ENCODE measurements at places on chromosomes 6 and 20.
A peak's percentile ranks its signal among the peaks of the same experiment; 100 is the strongest.

- DNase-seq, result no peak
Measured at GRCh38 chr6:138250053-138250452, 31.8 kb upstream of the PBOV1 start.

- DNase-seq, result no peak
Measured at GRCh38 chr6:11203306-11204004, 29.0 kb downstream of the NEDD9 start.

DNA sequence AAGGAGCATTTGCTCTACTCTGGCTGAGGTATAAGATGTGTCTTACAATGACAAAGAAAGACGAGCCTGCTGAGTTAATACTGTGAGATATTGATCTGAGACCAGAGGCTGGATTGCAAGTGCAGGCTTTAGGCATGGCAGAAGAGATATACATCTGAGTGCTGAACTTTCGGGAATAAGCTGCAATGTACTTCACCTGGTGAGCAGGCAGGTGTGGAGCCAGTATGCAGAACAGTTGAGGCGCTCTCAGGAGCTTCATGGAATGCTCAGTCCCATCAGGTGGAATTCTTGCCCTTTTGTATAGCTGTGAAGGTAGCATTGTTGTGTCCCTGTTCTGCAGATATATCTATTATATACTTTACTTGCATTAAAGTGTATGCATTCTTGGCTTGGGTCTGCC, 179.3 kb upstream of the RIMS1 start:
- no peak for DNase-seq

DNA sequence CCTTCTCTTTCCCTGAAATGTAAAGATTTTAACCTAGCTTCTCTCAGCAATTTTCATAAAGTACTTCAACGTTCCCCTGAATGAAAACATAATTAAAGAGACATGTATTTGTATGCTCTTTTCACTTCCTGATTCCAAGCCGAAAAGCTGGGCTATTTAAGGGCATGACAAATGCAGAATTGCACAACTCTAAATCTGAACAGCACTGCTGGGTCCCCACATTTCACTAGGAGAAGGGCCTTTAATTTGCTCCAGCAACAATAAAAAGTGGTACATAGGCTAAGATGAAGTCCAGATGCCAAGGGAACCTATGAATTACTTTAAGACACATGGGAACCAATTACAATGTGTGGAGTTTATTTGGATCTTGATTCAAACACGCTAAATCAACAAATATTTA, 42.0 kb downstream of the IRAK1BP1 start:
- no peak for DNase-seq

DNA sequence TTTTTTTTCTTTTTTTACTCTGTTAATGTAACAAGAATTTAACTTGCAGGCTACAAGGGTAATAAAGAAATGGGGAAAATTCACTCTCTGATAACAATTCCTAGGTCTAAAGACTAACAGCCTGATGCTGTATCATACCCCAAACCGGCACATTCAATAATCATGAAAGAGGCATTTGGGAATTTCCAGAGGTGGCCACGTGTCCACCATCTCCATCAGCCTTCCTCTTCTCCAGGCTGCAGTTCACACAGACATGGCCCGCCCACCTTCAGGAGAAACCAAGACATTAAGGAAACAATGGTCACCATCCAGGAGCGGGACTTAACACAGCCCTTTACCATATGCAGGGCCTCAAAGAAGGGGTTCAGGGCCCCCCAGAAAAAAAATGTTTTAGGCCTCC, 44.8 kb downstream of the PDE10A start:
- DNase-seq, result no peak

- DNase-seq, result peak; percentile 48
Measured at GRCh38 chr6:39361657-39362486, 39.4 kb upstream of the KCNK16 start.

- DNase-seq, result no peak
Measured at GRCh38 chr6:81761197-81761596, 8.7 kb upstream of the TENT5A start.

- DNase-seq, result no peak
Measured at GRCh38 chr6:65979120-65979519, 272.1 kb upstream of the EYS start.

DNA sequence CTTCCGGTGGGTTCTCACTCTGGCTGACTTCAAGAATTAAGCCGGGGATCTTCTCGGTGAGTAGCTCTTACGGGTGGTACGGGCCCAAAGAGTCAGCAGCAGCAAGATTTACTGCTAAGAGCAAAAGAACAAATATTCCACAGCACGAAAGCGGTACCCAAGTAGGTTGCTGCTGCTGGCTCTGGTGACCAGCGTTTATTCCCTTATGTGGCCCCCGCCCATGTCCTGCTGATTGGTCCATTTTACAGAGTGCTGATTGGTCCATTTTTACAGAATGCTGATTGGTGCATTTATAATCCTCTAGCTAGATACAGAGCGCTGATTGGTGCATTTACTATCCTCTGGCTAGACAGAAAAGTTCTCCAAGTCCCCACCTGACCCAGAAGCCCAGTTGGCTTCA, 44.3 kb downstream of the FAM50B start:
- no peak for DNase-seq

GRCh38 chr20:51978070-51978501, 175.8 kb upstream of the SALL4 start:
- DNase-seq, result no peak

- no peak for DNase-seq
Measured at GRCh38 chr20:63572788-63573646, 1.0 kb downstream of the HELZ2 start.

DNA sequence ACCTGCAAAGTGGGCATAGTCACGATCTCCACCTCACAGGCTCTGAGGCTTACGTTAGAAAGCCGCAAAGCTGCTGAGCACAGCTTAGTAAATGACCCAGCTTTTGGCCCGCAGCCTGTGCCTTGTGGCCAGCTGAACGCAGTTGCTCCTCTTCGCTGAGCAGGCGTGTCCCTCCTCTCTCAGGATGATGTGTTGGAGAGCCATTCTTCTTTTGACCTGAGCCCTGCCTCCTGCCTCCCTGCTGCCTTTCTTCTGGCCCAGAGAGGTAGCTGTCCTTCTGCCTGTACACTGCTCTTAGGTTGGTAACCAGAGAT, 47.6 kb upstream of the MYL9 start:
- no peak for DNase-seq

GRCh38 chr20:47293631-47294030, 62.9 kb downstream of the ZMYND8 start:
- no peak for DNase-seq

DNA sequence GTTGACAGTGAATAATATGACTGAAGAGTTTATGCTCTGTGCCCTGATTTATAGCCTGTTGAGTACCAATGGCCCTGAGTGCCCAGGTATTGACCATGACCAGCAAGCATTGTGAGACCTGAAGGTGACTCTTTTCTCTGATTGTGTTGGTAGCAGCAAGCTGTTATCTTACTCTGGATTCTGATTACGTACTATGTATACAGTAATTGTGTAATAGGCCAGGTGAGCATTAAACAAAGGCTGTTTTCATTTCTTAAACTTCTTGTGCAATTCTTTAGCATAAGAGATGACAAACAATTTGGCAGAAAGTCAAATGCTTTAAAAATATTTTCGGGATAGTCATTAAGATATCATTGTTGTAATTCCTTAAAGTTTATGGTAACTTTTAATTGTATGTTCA, 111.7 kb upstream of the PTPRK start:
- no peak for DNase-seq

- no peak for DNase-seq
Measured at GRCh38 chr6:85670573-85670972, 27.9 kb upstream of the SYNCRIP start.

GRCh38 chr20:2329286-2329685, 33.5 kb downstream of the TGM3 start:
- no peak for DNase-seq

DNA sequence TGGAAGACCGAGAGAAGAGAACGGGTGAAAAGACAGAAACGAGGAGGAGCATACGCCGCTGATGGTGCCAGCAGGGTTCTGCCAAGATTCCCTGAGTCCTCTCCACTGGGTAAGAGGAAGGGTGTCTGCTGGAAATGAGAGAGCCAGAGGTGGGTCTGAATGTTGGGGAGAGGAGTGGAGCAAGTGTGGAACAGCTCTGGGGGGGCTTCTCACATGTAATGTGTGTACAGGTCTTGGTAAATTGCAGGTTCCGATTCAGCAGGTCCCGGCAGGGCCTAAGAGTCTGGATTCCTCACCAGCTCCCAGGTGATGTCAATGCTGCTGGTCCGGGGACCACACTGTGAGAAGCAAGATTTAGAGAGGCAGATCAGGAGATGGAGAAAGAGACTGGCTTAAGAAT, 1.5 kb upstream of the EBF4 start:
- no peak for DNase-seq

GRCh38 chr6:20092071-20092566, 120.2 kb downstream of the MBOAT1 start:
- peak; percentile 2 for DNase-seq

DNA sequence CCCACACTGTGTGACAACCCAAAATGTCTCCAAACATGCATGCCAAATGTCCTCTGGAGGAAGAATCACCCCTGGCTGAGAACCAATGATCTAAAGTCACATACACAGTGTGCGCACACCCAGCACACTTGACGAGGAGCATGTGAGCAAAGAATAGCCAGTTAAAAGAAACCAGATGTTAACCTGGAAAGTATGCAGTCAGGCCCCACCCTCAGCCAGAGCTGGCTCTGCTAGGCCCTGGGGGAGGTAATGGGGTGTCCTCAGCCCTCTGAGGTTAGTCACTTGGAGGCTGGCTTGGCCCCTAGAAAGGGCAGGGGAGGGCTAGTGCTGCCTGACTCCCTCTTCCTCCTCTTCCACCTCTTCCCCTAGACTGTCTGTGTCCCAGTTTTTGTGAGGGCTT, 15.2 kb upstream of the GUCA1A start:
- no peak for DNase-seq

GRCh38 chr6:54291146-54291545, 17.1 kb upstream of the TINAG start:
- DNase-seq, result no peak

DNA sequence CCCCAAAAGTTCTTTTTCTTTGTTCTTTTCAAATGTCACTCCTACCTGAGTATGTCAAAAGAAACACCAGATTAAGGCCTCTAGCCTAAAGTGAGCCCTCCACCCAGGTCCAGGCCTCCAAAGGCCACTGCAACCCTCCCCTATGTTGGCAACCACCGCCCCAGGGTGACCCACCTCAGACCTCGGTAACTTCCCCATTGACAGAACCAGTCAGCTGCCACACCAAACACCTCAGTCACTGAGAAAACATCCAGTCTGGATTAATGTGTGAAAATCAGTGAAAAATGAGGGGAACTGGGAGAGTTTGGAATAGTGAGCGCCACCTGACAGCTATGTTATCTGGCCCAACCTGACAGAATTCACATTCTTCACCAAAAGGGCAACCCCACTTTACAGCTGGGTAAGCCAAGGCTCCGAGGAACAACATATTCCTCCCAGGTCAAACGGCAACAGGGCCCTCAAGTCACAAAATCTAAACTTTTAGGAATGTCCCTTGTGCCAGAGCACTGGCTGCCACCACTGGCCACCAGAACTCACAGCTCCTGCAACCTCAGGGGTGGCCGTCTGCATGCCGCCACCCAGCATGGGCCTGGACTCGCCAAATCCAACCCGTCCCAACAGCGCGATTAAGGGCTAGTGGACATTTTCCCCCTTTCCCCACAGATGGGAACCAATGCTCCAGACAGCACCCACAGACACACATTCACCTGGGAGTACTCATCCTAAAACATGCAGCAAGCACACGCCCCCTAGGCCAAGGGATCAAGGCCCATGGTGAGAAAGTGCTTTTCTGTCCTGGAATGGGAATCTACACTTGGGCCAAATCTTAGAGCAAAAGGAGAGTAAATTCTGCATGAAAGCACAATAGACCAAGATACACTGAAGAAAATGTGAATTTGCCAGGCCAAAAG, 4.8 kb downstream of the TAF4 start:
- DNase-seq, result no peak

- DNase-seq, result no peak
Measured at GRCh38 chr6:169101036-169101805, 152.4 kb downstream of the THBS2 start.

- no peak for DNase-seq
Measured at GRCh38 chr6:11013721-11014070, 30.4 kb downstream of the ELOVL2 start.

DNA sequence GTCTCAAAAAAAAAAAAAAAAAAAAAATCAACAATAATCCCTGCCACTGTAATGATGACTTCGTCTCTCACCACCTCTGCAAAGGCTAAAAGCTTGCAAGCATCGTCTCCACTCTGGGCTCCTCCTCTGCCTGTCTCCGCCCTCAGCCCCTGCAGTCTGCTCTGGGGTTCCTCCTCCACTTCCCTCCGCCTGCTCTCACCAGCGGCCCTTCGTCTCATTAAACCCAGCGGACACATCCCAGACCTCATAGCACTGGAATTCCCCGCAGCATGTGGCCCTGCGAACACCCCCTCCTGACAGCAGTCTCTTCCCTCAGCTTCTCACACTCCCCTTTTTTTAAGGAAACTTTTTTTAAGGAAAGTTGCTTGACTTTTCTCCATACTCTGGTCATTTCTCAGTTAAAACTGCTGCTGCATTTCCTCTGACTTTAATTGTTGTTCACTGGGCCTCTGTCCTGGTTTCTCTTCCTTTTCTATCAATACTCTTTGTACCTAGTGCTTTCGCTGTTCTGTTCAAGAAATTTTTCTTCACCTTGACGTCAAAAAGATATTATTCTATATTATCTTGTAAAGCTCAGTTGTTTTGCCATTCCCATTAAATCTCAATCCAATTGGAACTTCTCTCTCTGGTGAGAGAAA, 70.9 kb upstream of the PLEKHG1 start:
- DNase-seq, result no peak

DNA sequence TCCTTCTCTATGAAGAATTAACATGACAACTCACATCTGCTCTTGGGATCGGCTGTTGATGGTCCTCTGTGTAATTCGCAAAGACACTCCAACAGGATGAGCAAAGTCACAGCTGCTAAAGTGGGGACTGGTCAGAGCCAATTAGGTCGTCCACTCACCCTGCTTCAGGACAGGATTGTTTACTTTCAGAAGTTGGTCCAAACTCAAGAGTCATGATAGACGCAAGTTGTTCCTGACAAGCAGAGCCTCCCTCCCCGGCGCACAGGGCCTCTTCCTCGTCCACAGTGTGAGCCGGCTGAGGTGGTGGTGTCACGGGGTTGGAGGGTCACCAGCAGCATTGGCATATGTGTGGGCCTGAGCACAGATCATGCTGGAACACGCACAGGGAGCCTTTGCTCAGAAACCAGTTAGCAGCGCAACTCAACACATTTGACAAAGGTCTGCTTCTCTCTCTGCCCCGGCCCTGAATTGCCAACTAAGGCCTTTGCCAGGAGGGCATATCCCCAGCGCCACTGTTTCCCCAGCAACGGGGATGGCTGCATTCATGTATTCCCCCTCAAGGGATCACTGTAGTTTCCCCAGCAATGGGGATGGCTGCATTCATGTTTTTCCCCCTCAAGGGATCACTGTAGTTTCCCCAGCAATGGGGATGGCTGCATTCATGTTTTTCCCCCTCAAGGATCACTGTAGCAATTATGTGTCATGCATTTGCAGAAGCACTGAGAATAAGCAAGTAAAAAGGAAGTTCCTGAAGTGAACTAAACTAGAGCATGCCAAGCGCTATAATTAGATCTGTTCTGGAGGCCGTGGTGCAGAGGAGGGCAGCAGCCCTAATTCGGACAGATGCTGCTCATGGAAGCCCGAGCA, 111.7 kb downstream of the THBS2 start:
- no peak for DNase-seq
